IPS DF 6.9 (cell line): ENCODE measurements at places on chromosomes 5 and 9.

- H3K36me3 ChIP-seq, result no peaks in the 10 kb centered on the region
- 0 out of 2 replicates have a peak, but pooled peaks cover 1% of the 10 kb centered on the region for H3K4me1 ChIP-seq
- no peaks in the 10 kb centered on the region for H3K27me3 ChIP-seq
- H3K27ac ChIP-seq, result no peak overlapping the region
- DNase-seq, result no peak
- H3K4me3 ChIP-seq, result no peak overlapping the region
Measured at GRCh38 chr5:88058625-88059024, 210.0 kb downstream of the TMEM161B start.

DNA sequence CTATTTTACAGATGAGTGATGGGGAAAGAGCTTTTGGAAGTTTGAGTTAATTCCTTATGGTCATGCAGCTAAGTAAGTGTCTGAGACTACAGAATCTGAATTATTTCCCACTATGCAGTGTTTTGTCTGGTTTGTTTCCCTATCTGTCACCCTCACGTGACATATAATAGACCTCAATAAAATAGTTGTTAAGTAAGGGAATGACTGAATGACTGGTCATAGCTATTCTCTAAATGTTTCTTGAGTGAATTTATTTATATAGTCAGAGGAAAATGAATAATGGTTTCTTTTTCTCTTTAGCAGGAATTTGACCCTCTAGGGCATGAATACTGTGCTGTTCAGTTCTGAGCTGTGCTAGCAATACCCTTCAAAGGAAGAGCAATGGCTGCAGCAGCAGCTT, 10.3 kb downstream of the TRIM32 start:
- H3K4me3 ChIP-seq, result no peak overlapping the region
- no peaks in the 10 kb centered on the region for H3K4me1 ChIP-seq
- no peak overlapping the region for H3K27ac ChIP-seq
- H3K27me3 ChIP-seq, result no peaks in the 10 kb centered on the region

DNA sequence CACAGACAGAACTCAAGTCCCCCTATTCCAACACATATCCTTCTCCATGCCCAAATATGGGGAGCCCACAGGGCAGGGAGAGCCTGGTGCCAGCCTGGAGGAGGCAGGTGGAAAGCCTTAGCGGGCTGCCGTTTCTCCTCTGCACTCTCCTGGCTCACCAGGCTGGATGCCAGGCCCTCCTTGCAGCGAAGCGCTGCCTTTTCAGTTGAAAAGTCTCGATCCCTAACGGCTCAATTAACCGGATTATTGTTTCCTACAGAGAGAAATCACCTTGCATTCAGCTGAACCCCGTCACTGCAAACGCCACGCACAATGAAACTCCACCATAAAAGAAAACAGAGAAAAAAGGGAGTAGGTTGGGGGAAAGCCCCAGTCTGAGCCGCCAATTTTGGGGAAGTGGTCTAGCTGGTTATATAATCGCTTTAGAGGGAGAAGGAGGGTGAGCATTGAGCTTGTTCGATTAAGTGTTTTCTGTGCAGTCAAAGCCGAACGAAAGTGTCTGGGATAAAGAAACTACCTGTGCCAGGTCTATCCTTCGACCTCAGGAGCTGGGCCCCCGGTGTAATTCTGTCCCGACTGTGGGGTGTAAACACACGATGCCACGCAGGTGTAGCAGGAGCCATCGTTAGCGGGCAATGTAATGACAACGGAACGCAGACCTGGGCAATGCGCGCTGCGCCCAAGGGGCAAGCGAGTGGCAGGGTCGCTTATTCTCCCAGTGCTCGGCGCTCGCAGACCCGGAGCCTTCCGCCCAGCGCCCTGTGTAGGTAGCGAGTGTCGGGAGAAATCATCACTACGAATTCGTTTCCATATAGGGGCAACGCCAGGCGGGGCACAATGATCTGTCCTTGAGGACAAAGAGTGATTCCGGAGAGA, 3.8 kb downstream of the BARHL1 start:
- no peaks in the 10 kb centered on the region for H3K36me3 ChIP-seq
- peaks cover 92% of the 10 kb centered on the region for H3K27me3 ChIP-seq
- no peak overlapping the region for H3K27ac ChIP-seq
- no peak overlapping the region for H3K4me3 ChIP-seq
- no peak for DNase-seq

GRCh38 chr5:168482361-168482760, 3.9 kb upstream of the RARS1 start:
- no peaks in the 10 kb centered on the region for H3K36me3 ChIP-seq
- H3K4me1 ChIP-seq, result no peaks in the 10 kb centered on the region
- DNase-seq, result no peak
- H3K27me3 ChIP-seq, result no peaks in the 10 kb centered on the region
- no peak overlapping the region for H3K4me3 ChIP-seq
- H3K27ac ChIP-seq, result no peak overlapping the region

GRCh38 chr5:127441799-127442484, 75.5 kb upstream of the PRRC1 start:
- no peak overlapping the region for H3K27ac ChIP-seq
- H3K4me1 ChIP-seq, result no peaks in the 10 kb centered on the region
- H3K27me3 ChIP-seq, result no peaks in the 10 kb centered on the region
- no peak overlapping the region for H3K4me3 ChIP-seq

DNA sequence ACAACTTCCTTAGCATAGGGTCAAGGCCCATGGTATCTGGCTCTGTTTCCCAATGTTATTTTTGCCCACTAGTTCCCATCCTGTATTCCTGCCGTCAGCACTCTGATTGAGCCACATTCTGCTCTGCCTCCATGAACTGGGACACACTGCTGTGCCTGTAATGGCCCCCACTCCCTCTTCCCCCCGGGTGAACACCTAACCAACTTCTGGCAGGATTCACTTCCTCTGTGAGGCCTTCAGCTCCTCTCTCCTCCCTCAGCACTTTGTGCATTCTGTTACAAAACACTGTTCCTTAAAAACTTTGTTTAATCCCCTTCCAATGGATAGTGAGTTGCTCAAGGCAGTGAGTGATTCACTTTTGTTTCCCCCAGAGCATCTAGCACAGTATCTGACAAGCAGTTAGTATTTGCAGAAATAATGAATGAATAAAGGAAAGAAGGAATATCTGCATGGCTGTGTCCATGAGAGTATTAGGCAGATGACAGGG, 183.6 kb downstream of the EFNA5 start:
- no peak overlapping the region for H3K27ac ChIP-seq
- no peaks in the 10 kb centered on the region for H3K27me3 ChIP-seq
- no peaks in the 10 kb centered on the region for H3K36me3 ChIP-seq
- no peak for DNase-seq
- peaks cover 4% of the 10 kb centered on the region; the same call in 1 of the 2 replicates for H3K4me1 ChIP-seq

GRCh38 chr5:51373880-51374523, 9.2 kb upstream of the ISL1 start:
- H3K27me3 ChIP-seq, result peaks cover 28% of the 10 kb centered on the region
- H3K27ac ChIP-seq, result no peak overlapping the region
- H3K4me3 ChIP-seq, result no peak overlapping the region
- DNase-seq, result no peak
- H3K36me3 ChIP-seq, result no peaks in the 10 kb centered on the region
- peaks cover 4% of the 10 kb centered on the region; the same call in 1 of the 2 replicates for H3K4me1 ChIP-seq

- no peak within 1 kb of the TSS for H3K27ac ChIP-seq
- no peaks in the 10 kb centered on the region for H3K27me3 ChIP-seq
- peaks cover 9% of the 10 kb centered on the region for H3K4me1 ChIP-seq
Measured at GRCh38 chr9:136327304-136327974, at the start of gene GPSM1. TSS of gene GPSM1 (plus strand) at chr9:136327539. CDS start at chr9:136327696, 157 bp downstream.

DNA sequence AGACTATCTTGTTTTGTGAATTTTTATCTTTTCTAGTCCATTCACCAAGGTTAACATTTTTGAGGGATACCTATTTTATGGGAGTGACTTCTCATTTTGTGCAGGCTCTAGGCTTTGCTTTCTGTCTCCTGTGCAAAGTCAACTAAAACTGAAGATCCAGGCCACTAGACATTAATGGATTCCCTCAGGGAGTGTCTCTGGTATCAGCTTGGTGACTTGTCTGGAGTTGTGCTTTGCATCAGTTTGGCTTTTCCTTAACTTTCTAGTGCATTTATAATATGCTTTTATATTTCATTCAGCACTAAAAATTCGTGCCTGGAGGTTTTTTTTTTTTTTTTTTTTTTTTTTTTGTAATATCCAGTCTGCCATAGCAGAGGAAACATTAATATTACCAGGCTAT, 144.2 kb downstream of the YIPF5 start:
- no peak overlapping the region for H3K27ac ChIP-seq
- DNase-seq, result no peak
- H3K36me3 ChIP-seq, result no peaks in the 10 kb centered on the region
- no peaks in the 10 kb centered on the region for H3K27me3 ChIP-seq
- no peak overlapping the region for H3K4me3 ChIP-seq
- H3K4me1 ChIP-seq, result no peaks in the 10 kb centered on the region
